OCI-M1 (cell line): ENCODE measurements at places on chromosomes 12 and 14.

- no peak for DNase-seq
Observed at GRCh38 chr14:26859483-26859882, 261.6 kb upstream of the NOVA1 start.

GRCh38 chr14:84340938-84341337 is 1189.0 kb upstream of the FLRT2 start:
- DNase-seq = no peak

DNA sequence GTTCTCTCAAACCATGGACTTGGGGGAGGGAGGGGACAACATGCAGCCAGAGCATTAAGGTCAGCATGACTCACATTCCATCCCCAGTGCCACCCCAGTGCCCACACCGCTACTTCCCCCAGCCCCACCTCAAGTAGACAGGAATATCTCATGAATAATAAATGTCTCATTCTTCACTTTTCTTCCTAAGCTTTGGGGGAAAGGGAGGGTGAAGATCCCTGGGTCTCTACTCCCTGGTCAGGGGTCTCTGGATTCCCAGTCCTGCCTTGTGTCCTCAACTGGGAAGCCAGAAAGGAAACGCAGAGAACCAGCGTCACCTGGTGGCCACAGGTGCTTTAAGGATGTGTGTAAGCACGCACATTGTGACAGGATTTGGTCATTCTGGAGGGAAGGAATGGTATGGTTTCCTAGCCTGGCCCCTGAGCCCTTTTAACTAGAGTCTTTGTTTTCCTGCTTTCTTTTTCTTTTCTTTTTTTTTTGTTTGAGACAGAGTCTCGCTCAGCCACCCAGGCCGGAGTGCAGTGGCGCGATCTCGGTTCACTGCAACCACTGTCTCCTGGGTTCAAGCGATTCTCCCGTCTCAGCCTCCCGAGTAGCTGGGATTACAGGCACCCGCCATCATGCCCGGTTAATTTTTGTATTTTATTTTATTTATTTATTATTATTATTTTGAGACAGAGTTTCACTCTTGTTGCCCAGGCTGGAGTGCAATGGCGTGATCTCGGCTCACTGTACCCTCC is 3.4 kb downstream of the GPR84 start:
- peak; percentile 88 for DNase-seq

- DNase-seq = no peak
Observed at GRCh38 chr14:30054201-30054600, 126.6 kb upstream of the PRKD1 start.
